ENCODE measurements at places on chromosomes 6 and 20.

GRCh38 chr6:150280703-150281102 is 88.1 kb upstream of the IYD start:
- no peak for DNase-seq

DNA sequence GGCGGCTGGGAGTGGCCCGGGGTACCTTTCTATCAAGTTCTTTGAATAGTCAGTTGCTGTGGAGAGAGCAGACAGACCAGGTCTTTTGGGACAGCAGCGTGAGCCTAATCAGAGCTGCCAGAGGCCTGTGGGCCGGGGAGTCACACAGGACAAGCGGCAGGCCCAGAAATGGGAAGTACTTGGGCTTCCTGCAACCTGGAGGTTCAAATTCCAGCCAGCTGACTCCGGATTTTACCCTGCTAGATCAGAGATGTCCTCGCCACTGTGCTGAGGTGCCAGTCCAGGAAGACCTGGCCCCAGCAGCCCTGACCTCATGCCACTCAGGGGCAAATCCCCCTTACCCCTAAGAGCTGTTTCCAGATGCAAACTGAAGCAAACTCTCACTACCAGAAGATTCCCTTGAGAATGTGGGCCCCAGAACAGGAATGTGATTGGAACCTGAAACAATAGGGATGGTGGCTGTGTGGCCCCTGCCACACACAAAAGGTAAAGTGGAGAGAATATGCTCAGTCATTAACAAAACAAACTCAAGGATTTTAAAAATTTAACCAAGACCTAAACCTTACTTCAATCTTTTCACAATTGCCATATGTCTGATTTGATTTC is 9.7 kb downstream of the BEND3 start:
- no peak for DNase-seq

DNA sequence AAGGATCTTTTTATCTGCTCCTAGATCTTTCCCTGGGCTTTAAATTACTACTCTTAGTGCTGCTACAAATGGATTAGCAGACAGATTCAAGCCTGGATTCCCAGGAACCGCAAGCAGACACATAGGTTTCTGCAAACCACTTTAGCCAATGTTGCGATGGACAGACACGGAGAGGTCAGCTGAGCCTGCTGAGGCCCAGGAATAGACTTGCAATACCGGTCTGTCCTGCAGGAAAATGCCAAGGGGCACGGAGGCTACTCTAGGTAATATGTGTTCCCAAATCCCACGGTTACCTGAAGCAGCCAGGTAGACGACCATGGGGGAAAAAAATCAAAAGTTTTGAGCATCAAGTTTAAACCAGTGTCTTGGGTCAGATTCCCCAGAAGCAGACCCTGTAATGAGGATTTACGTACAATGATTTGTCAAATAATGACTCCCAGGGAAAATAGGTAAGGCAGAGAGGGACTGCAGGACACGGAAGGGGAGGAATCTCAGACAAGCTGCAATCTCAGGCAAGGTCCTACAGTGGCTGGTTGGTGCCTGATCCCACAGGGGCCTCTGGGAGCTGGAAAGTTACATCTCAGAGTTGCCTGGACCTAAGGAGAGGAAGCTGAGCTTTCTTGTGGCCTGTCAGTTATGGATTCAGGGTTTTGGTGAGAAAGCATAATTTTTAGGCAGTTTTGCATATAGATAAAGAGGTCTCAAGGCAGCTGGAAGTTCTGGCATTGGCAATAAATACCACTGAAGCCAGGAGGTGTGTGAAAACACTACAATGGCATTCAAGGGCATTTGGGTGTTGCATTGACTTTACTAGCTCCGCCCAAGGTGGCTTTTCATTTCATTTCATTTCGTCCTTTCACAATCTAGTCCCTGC is 12.5 kb downstream of the OTOR start:
- DNase-seq = no peak

- no peak for DNase-seq
Observed at GRCh38 chr6:159535656-159536350, 157.2 kb downstream of the SOD2 start.

DNA sequence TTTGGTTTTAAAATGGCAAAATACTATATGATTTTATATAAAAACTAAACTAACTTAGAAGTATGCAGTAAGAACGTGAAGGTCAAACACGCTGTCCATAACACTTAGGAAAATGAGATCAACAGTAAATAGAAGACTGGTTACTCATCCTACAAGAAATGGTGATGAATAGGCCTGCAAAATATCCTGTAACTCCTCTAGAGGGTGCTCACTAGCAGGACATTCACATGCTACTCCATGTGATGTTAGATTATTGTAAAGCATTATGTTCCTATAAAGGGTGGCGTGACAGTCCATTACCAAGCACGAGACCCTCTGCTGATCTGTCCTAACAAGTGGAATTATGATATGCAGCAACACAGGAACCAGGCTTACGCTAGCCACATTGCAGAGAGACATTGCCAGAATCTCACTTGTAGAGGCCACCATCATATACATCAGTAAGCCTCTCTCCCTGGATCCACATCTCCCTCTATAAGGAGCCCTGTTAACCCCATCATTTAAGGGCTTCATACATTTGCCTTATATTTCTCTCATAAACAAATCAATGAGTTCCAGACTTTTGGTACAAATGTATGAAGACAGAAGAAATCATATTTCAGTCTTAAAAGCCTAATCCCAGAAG is 18.0 kb upstream of the DEFB129 start:
- peak; percentile 11 for DNase-seq

GRCh38 chr6:157263881-157264397 is 59.4 kb downstream of the TMEM242 start:
- no peak for DNase-seq

DNA sequence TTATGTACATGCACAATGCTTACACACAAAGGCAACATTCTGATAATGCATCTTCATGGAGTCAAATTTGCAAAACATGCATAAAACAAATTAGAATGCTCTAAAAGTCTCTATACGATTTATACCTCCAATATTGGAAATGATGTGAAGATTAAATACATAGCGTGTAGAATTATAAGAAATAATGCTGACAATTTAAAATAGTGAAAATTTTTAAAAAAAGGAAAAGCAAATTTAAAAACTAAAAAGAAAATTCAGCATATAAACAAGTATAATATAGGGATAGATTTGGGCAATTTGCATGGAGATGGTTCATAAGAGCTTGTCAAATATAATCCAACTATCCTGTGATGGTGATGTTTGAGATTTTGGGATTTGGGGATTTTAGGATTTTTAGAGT is 14.9 kb downstream of the TCF21 start:
- no peak for DNase-seq

GRCh38 chr6:56036916-56037600 is 161.7 kb upstream of the BMP5 start:
- no peak for DNase-seq

DNA sequence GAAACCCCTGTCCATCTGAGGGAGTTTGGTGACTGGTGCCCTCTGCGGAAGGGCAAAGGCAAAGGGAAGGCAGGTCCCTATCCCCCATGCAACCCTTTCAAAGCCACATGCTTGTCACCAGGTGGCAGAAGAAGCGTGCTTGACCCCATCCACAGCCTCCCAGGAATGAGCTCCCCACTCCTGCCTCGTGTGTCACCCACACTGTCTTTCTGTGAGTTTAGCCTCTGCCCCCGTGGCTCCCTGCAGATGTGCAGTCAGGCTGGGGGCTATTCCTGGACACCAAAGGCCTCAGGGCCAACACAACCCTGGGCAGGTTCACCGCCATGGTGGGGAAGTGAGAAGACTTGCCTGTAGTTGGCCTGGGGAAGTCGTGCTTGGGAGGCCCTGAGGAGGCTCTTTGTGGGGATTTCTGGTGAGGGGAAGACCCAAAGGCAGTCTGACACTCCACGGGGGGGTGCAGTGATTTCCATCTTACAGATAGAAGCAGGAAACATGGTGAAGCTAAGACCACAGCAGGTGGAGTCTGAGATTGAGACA is 16.6 kb upstream of the PCMTD2 start:
- no peak for DNase-seq

DNA sequence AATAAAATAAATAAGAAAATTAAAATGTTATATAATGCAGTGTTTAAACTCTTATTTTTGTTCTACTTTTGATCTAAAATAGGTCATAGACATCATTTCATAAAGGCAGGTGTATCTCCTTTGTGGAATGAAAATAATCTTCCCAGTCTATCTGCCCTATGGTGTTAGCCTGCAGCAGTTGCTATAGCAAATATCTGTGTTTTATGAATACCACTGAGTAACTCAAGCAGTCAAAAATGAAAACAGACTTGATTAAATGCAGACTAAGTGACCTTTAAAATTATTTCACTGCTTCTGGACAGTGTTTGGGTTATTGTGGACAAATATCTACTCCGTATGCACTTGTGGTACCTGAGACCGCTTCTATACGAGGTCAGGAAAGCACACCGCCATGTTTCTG is 11.8 kb downstream of the HTR1B start:
- DNase-seq = no peak

- DNase-seq = no peak
Observed at GRCh38 chr6:113505084-113505699, 352.0 kb upstream of the MARCKS start.

GRCh38 chr6:116254297-116255056 is 602 bp upstream of the TSPYL4 start:
- no peak for DNase-seq
